ENCODE measurements at places on chromosomes 12 and 14.
A peak's percentile ranks its signal among the peaks of the same experiment; 100 is the strongest.

DNA sequence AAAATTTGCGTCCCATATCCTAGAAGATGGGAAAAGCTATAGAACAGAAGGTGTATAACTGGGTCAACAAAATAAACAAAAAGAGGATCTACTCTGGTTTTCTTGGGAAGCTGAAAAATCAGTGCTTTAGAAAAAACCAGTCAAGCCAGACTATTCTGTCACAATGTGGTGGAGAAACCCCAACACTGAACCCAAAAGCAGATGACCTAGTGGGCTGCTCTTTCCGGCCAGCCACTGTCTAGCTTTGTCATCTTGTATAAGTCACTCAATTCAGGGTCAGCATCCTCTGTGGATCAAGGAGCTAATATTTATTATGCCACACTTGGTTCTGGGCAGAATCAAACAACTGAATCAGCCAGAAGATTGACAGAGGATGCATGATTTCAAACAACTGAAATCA, 26.6 kb upstream of the TMCC3 start:
- DNase-seq = no peak

GRCh38 chr12:22821985-22822384, 197.0 kb downstream of the ETNK1 start:
- DNase-seq = no peak

DNA sequence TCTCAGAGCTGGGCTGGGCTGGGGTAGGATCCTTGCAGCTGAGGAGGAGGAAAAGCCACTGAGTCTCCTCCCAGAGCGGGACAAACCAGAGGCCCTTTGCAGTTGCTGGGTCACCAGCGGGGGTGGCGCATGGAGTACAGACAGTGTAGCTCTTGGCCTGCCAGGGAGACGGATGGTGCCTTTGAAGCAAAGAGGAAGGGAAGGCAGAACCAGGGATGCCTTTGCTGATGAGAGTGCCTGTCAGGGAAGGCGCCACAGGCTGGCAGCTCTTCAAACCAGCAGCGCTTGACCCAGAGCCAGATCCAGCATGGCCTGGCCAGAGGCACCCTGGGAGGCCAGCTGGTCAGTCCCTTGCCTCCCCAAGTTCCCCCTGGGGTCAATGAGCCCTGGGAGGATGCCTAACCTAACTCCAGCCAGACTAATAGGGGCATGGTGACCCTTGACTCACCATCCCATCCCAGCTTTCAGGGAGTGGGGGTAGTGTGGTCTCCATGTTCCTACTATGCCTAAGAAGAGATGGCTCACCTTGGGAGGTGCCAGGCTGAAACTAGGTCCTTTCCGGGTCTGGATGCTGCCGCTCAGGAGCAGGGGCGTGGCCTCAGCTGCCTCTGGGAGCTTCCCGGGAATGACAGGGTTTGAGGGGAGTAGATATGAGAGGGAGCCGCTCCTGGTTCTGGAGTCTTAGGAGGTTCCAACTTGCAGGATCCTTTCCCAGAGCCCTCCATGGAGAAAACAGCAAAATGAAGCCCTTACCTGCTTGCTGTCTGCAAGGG, 19.8 kb downstream of the VASH1 start:
- peak; percentile 71 for DNase-seq

DNA sequence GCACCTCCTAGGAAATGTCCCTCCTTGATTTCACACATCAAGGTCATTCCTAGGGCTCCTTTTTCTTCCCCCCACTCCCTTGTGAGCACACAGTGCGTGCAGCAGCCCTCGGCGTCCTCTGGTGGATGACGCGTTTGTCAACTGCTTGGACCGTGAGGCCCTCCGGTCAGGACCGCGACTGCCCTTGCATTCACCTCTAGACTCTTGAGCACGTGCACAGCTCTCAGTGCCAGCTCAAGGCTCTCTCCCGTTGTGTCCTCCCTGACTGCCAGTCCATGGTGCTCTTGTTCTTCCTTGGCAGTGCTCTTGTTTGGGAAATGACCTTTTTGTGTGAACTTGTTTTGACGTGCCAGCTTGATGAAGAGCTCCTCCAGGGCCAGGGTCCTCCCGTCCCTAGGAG, 67.9 kb downstream of the TSPAN9 start:
- peak; percentile 59 for DNase-seq

- no peak for DNase-seq
Observed at GRCh38 chr14:30069536-30069935, 141.9 kb upstream of the PRKD1 start.

DNA sequence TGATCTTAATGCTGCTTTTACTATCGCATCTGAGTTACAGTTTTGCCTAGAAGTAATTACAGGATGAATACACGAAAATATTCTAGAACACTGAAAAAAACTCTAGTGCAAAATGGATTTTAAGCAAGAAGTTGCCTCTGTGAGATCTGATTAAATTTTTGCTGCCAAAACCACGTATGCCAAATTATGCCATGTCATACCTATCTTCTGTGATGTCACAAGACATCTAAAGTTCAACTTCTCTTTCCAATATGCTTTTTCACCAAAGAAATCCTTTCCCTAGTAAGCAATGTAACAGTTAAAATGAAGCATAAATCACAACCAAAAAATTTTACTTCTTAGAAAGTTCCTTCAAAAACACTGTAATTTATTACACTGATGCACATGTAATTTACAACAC, 39.6 kb downstream of the HECTD4 start:
- DNase-seq = no peak

GRCh38 chr14:100629696-100630095, 42.5 kb upstream of the BEGAIN start:
- DNase-seq = no peak

- peak; percentile 72 for DNase-seq
Observed at GRCh38 chr12:9634177-9634803, 26.6 kb upstream of the KLRB1 start.

GRCh38 chr12:132279184-132279889, 50.1 kb downstream of the GALNT9 start:
- no peak for DNase-seq

DNA sequence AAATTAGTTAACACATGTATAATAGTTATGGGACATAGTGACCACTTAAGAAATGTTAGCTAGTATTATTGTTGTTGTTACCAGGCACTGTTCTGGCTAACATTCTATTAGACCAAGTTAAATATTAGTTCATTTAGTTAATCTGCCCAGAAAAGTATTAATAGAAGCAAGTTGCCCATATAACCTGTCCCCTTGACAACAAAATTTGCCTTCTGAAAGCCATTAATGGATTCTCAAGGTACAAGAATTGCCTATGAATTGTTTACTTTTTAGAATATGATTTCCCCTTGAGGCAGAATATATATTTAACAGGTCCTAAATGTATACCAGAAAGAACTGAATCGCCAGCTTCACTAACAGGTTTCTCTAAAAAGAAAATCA, 167.3 kb upstream of the TMCC3 start:
- DNase-seq = no peak

DNA sequence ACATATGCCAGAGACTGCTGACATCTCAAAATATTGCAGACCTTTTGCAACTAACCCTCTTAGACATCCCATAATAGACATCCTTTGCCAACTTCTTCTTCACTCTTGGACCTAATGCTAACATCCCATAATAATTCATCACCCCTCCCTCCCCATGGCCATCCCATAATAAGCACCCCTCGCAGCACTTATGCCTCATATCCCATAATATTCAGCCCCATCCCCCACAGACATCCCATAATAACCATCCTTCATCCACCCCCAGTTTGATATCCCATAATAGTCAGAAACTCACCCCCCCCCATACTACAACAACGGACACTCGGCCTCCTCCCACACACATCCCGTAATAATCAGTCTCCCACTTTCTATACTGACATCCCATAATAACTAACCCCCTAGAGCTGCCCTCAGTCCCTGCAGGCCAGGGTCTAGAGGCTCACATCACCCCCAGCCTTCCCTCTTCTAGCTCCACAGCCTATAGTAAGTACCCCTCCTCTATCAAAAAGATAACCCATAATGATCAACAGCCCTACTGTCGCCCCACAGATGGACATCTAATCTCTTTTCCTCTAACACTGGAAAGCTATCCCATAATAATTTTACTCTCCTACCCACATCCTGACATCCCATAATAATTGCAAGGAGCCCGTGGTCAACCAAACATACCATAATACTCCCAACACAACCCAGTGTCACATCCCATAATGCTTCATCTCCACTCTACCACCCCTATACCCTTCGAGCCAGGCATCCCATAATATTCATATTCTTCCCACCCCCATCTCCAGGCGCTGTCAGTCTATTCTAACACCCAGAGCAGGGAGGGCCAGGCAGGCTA, 792 bp upstream of the CHD4 start:
- DNase-seq = peak; percentile 62

DNA sequence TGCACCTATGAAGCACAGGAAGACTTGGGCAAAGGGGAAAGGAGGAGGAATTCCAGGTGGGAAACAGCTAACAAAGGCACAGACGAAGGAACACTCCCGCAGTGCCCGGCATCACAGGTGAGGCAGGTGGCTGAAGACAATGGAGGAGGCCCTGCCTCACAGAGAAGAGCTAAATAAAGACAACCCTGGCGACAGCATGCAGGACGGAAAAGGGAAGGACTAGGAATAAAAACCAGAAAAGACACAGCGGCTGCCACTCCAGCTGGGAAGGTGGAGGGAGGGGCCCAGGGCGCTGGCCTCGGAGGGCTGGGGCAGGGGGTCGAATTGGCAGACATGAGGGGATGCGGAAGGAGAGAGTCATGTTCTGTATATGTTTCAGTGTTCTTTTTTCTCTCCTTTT, 43.0 kb upstream of the ANO2 start:
- no peak for DNase-seq

GRCh38 chr12:120314220-120314619, 12.1 kb downstream of the SIRT4 start:
- no peak for DNase-seq

- DNase-seq = no peak
Observed at GRCh38 chr12:25811656-25812126, 146.8 kb upstream of the RASSF8 start.

DNA sequence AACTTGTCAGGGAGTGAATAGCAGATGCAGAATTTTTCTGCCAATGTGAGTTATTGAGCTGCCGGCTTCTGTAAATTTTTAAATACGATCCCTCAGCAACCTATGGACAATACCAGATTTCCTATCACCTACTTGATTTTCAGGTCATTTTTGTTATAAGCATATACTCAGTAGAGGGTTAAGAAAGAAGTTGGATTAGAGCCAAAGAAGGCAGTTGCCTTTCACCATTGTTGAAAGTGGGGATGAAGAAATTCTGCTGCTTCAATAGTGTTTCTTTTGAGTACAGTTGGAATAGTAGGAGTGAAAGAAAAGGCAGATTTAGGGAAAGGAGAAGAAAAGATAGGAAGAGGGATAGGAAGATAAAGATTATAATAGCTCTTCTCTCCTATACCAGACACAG, 197.1 kb downstream of the ATP23 start:
- DNase-seq = no peak

- no peak for DNase-seq
Observed at GRCh38 chr12:89733579-89734201, 25.1 kb upstream of the ATP2B1 start.

Data from adrenal gland (tissue), 19 donors.